ENCODE measurements at places on chromosomes 13 and 19. TPM values are rescaled to one million over a fixed set of nuclear protein-coding genes. Genes with fewer than 3 reads are reported as not detected.

CIC gene
- polyA plus RNA-seq, result 42.1 TPM

C1QTNF9 gene
- not detected for polyA plus RNA-seq

DNA sequence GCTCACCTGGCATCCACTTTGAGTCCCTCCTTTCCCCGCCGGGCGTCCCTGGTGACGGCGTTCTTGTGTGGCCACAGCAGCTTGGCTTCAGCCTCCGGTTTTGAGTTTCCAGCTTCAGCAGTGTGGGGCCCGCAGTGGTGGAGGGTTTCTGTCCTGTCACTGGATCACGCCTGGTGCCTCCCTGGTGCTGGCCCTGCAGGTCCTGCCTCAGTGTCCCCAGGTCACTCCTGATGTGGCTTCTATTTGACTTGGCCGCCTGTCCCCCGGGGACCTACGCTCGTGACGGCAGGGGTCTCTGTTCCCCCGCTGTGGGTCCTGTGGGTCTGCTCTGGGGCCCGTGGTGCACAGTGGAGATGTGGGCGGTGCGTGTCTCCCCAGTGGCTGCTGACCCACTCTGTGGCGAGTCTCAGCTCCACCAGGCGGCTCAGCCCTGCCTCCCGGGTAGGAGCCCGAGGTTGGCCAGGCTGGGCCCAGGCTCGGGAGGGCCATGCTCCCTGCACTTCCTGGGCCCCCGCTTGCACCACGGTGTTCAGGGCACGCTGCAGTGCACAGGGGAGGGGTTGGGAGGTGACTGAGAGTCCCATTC, 1.9 kb downstream of the ATP4B start:
- peak; percentile 60 for DNase-seq
- H3K4me1 ChIP-seq, result no peaks in the 10 kb centered on the region
- H3K36me3 ChIP-seq, result no peaks in the 10 kb centered on the region
- no peak overlapping the region for H3K4me3 ChIP-seq
- no peaks in the 10 kb centered on the region for H3K27me3 ChIP-seq

- H3K27me3 ChIP-seq, result no peaks in the 10 kb centered on the region
Observed at GRCh38 chr19:18580311-18580710, 8.3 kb upstream of the REX1BD start.

DNA sequence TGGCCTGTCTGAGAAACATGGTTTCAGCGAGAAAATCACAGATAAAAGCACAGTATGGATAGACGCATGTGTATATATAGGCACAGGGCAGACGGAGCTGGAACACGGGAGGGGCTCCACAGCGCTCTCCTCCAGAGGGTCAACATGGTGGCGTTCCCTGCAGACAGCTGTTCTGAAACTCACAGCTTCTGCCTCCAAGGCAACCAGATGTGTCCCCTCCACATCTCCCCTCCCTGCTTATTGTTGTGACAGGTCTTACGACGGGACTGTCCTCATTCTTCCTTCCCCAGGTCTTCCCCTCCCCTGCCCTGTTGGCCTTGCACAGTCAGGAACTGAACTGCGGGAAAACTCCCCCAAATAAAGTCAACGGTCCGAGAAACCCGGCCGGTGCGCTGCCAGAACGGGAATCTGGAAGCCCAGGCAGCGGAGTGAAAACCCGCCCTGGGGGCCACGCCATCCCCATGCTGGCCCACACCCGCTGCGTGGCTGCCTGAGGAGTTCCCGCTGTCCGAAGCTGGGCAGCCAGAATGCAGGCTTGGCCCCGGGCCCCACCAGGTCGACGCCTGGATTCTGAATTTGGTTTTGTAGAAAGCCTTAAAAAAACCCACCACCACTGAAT, 2.6 kb upstream of the TIMM13 start:
- DNase-seq, result no peak
- peaks cover 31% of the 10 kb centered on the region for H3K4me1 ChIP-seq
- H3K27me3 ChIP-seq, result no peaks in the 10 kb centered on the region
- no peak overlapping the region for H3K4me3 ChIP-seq
- peaks cover 13% of the 10 kb centered on the region for H3K36me3 ChIP-seq

- peaks cover 45% of the 10 kb centered on the region for H3K27me3 ChIP-seq
- H3K27ac ChIP-seq, result no peak overlapping the region
- H3K4me3 ChIP-seq, result no peak overlapping the region
- peaks cover 8% of the 10 kb centered on the region for H3K4me1 ChIP-seq
- DNase-seq, result no peak
Observed at GRCh38 chr19:55546011-55546410, 668 bp upstream of the SBK3 start.

NLRP5 gene
- not detected for polyA plus RNA-seq

DNA sequence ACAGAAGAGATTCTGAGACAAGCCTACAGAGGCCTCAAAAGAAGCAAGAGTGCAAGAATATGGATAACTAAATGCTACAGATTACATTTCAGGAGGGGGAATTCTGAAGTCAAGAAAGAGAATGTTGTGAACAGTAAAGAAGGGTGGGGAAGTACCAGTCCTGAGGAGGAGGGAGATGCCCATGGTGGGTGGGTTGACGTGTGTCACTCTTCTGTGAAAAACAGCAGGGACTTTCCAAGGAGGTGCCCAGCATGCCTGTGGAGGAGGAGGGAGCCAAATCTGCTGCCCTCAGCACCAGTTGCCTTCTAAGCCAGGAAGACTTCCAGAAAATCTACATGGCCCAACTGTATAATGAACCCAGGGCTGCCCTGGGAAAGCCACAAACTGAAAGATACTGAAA, 87.7 kb downstream of the SGCG start:
- no peak overlapping the region for H3K27ac ChIP-seq
- no peaks in the 10 kb centered on the region for H3K4me1 ChIP-seq
- H3K27me3 ChIP-seq, result no peaks in the 10 kb centered on the region
- H3K4me3 ChIP-seq, result no peak overlapping the region

DNA sequence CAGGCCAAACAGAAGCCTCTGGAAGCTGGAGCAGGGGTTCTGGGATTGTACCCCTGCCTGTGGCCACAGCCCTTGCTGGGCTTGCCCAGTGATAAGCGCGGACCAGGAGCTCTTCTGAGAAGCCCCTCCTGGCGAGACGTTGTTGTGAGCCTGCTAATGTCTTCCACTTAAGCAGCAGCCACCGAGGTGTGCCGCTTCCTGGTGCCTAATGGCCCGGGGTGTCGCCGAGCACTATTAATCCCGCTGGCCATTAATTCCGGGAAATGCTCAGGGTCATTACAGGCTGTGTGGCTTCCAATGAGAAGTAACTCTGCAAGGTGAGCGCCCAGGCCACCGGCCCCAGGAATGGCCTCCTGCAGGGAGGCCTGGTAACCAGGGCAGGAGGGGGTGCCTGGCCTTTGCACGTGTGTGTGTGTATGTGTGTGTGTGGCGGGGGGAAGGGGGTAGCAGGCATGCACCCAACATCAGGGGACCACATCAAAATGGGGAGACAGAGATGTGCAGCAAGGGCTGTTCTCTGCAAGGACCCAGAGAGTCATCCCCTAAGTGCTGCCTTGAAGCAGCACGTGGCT, 175.0 kb downstream of the URI1 start:
- H3K27ac ChIP-seq, result no peak overlapping the region
- H3K27me3 ChIP-seq, result no peaks in the 10 kb centered on the region
- H3K4me3 ChIP-seq, result no peak overlapping the region
- H3K36me3 ChIP-seq, result no peaks in the 10 kb centered on the region
- peak; percentile 48 for DNase-seq

DNA sequence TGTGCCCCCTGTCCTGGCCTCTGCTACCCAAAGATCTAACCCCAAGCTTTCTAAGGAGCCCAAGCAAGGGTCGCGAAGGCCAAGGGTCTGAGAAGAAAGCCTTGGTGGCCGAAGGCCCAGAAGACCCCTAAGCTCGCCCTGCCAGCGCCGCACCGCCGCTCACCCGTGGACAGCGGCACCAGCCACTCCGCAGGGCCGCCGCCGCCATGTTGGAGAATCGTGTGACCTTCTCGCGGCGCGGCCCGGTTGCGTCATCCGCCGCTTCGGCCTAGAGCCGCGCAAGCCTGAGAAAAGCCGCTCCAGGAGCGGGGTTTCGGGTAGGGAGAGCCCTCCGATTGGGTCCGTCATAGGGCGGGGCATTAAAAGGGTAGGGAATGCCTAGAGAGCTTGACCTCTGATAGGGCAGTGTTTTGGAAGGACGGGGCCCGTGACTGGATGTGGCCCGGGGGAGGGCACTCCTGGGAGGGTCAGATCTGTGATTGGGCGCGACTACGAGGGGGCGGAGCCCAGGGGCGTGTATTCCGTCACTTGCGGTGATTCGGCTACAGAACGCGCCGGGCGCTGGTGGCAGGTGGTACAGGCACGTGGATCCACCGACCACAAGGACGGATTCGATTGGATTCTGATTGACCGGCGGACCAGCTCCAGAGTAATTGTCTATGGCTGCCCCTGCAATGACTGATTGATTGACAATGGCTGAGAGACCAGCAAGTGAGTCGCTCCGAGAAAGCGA, at the start of gene TIMM44:
Gene TIMM44 (minus strand): TSS at position 223 of the 733 bp plus-strand sequence. CDS start 15 bp downstream, at position 208.
- H3K4me1 ChIP-seq, result peaks cover 43% of the 10 kb centered on the region
- H3K27ac ChIP-seq, result peak within 1 kb of the TSS; percentile 94
- no peaks in the 10 kb centered on the region for H3K27me3 ChIP-seq
- peak; percentile 100 for DNase-seq
- peaks cover 15% of the 10 kb centered on the region for H3K36me3 ChIP-seq

- H3K27ac ChIP-seq, result no peak overlapping the region
- no peaks in the 10 kb centered on the region for H3K27me3 ChIP-seq
- no peak for DNase-seq
- no peaks in the 10 kb centered on the region for H3K36me3 ChIP-seq
- no peak overlapping the region for H3K4me3 ChIP-seq
- peaks cover 16% of the 10 kb centered on the region for H3K4me1 ChIP-seq
Observed at GRCh38 chr19:11769995-11770394, 3.2 kb downstream of the ZNF441 start.

- no peaks in the 10 kb centered on the region for H3K4me1 ChIP-seq
- DNase-seq, result no peak
- H3K4me3 ChIP-seq, result no peak overlapping the region
Observed at GRCh38 chr13:50484472-50485113, 358.9 kb downstream of the DLEU7 start.

- no peaks in the 10 kb centered on the region for H3K36me3 ChIP-seq
- no peak overlapping the region for H3K4me3 ChIP-seq
Observed at GRCh38 chr19:31144075-31144870, 205.0 kb downstream of the TSHZ3 start.
